ENCODE measurements at places on chromosomes 2 and 18.

DNA sequence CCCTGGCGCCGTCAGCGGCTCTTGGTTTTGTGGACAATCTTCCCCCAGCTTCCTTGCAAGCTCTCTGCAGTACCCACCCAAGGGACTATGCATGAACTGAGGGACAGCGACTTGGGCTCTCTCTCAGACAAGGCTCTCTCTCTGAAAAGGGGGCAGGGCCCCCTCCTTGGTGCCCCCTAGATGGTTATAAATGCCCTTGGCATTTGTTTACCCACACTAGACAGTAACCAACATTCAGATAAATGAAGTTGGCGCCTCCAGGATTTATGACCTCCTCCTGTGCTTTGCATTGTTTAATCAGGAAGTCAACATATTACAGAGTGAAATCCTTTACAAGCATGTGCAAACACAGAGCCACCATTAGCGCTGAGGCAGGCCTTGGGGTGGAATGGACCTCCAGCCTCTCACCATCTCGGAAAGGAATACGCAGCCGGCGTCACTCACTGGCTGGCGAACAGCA is 547.4 kb upstream of the ID2 start:
- peak; percentile 43 for DNase-seq

DNA sequence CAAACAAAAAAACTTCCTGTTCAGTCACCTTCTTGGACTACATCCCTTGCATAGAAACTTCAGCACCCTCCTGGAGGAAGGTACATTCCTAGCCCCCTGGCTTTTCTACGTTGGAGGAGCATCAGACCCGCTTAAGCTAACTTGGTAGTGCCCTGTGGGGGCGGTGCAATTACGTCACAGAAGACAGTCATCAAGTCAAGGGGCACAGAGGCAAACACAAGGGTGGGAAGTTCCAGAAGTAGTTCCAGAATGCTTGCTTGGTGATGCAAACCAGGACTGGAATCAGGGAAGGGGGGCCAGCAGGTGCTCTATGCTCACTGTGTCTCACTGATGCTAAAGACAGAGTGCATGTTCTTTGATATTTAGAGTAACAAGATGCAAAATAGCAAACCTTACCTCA is 15.2 kb upstream of the AGFG1 start:
- DNase-seq = no peak

GRCh38 chr2:41750829-41751228 is 297.0 kb upstream of the PKDCC start:
- DNase-seq = no peak

DNA sequence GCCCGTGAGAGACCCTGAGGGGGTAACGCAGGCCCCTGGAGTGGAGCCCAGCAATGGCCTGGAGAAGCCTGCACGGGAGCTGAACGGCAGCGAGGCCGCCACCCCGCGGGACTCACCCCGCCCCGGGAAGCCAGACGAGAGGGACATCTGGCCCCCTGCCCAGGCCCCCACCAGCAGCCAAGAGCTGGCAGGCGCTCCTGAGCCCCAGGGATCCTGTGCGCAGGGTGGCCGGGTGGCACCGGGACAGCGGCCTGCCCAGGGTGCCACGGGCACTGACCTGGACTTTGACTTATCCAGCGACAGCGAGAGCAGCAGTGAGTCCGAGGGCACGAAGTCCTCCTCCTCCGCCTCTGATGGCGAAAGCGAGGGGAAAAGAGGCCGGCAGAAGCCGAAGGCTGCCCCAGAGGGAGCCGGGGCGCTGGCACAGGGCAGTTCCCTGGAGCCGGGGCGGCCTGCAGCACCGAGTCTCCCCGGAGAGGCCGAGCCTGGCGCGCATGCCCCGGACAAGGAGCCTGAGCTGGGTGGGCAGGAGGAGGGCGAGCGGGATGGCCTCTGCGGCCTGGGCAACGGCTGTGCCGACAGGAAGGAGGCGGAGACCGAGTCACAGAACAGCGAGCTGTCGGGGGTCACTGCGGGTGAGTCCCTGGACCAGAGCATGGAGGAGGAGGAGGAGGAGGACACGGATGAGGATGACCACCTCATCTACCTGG is 35.1 kb downstream of the CTDP1 start:
- DNase-seq = no peak

DNA sequence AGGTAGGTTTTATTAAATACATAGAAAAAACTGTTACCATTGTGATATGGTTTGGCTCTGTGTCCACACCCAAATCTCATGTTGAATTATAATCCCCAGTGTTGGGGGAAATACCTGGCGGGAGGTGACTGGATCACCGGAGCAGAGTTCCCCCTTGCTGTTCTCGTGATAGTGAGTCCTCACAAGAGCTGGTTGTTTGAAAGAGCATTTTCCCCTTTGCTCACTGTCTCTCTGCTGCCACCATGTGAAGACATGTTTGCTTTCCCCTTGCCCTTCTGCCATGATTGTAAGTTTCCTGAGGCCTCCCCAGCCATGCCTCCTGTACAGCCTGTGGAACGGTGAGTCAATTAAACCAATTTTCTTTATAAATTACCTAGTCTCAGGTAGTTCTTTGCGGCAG is 352.7 kb upstream of the SLC39A10 start:
- no peak for DNase-seq

DNA sequence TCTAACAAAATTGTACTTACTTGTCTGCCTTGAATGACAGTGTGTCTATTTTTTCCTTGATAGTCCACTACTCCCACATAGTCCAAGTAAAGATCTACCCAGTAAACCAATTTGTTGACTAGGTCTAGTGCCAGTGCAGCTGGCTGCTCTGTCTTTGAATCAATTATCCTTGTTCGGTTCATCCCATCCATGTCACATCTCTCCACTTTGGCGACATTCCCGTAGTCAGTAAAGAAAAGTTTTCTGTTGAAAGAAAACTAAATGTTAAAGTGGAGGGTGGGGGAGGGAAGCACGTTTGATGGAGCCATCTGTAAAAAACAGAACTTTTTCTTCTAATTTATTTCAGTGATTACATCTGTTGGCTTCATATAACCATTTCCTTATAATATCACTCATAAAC is 1068.8 kb downstream of the LRP1B start:
- DNase-seq = no peak

DNA sequence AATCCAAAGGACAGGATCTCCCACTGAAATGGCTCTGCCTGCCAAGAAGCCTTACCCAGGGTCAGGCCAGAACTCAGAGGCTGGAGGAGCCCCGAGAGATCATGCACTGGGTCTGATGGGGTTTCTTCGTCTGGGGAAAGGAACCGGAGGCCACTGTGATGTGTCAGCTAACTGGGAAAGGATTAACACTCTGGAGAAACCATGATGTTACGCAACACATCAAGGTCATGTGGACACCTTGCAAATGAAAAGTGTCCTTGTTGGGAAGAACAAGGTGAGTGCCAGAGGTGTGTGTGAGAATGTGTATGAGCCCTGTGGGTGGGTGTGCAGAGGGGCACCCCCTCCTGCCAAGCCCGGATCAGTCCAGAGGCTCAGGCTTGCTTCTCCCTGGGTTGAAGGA is 86.9 kb downstream of the CRACDL start:
- no peak for DNase-seq

GRCh38 chr2:151056870-151057269 is 204.8 kb downstream of the RBM43 start:
- DNase-seq = no peak

DNA sequence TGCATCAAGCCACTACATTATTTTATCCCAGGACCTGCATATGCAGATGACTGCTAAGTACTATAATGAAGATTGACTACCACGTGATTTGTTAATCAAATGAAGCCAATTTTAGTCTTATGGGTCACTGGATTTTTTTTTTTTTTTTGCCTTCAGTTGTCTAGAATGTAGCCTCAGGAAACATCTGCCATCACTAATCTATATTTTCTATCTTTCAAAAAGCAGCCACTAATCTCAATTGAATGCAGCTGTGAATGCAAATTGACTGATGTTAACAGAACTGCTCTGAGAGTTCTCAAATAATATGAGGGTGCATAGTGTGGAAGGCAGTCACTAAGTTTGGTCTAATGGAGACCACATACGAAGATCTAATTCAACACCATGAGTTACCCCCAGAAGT is 106.3 kb downstream of the ABCA12 start:
- no peak for DNase-seq

DNA sequence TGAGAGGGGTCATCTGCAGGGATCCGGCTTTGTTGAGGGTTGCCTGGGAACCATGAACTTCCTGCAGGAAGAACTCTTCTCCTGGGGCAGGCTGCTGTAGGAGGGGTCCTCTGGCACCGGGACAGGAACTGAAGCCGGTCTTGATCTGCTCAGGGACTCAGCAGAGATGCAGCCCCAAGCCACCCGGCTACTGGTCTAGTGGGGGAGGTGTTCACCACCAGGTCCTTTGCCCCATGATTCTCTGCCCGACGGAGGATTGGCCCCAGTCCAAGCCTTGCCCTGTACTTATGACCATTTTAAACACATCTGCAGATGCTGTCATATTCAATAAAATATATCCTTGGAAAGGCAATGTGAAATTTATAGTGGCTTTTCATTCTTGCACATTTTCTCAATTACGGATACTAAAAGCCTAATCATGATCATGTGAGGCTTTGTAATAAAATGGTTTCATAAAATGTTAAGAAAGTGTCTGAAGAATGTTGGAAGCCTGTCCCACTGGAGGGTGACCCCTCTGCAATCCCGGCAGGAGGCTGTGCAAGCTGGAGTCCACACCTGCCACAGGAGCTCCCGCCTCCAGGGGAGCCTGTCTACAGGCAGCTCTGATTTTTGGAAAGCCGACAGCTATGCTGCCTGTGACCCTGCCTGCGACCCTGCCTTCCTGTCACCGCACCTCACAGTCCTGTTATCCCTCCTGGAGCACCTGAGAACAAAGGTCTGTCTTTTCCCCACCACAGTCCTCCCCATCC is 98.8 kb upstream of the TAF1B start:
- DNase-seq = no peak

DNA sequence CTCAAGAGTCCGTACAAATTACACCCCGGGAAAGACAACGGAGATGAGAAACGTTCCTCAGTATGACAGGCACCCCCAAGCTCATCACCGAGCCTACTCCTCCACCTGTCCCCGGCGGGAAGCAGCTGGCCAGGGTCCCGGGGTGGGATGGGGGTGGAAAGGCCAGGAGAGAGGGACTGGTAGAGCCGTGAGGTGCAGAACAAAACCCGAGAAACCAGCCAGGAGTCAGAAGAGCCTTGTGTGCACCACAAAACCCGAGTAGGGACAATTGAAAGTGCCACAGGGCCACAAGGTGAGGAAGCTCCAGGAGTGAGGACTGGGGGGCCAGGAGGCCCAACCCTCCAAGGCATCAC is 75.5 kb upstream of the SALL3 start:
- DNase-seq = no peak

- no peak for DNase-seq
Observed at GRCh38 chr2:123036300-123036699, 988.8 kb upstream of the CNTNAP5 start.

DNA sequence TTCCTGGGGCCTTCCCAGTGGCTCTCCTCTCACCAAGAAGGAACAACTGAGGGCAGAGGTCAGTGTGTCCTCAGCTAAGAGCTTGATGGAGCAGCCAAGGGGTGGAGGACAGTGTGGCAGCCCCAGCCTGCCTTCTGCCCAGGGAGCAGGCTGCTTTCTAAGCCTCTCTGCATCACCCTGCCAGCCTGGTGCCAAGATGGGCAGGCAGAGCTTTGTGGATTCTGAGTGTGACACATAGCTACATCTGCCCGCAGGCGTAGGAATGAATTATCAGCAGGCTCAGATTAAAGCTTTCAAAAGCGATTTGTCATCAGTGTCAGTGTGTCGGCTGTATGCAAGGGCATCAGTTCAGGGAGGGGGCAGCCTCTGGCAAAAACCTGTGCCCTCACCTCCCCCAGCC is 8.7 kb downstream of the MAL start:
- DNase-seq = no peak

DNA sequence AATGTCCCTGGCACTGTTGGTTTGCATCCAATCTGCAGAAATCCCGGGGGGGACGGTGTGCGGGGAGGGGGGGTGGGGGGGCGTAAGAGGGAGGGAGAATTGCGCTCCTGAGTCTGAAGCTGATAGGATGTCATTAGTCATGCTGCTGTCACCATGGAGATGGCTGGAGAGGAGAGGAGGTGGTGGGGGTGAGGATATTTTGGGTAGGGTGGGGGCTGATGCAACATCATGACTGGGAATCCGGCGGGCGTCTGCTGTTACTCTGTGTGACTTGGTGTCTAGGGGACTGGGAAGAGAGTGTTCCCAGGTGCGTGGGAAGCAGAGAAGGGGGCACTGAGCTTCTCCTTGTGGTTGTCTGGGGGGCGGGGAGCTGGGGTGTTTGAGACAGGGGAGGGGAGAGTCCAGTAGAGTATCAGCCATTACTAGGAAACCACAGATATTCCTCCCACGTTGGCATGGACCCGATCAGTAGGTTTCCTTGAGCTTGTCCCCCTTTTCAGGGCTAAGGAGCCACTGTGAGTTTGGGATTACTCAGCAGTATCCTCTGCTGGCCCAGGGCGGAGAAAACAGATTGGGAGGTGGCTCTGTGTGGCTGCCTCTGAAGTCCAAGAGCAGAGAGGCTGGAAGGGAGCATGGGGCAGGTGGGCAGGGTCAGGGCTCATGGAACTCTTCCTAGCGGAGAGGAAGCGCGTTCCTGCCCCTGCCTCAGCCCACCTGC is 18.9 kb downstream of the TET3 start:
- DNase-seq = no peak

DNA sequence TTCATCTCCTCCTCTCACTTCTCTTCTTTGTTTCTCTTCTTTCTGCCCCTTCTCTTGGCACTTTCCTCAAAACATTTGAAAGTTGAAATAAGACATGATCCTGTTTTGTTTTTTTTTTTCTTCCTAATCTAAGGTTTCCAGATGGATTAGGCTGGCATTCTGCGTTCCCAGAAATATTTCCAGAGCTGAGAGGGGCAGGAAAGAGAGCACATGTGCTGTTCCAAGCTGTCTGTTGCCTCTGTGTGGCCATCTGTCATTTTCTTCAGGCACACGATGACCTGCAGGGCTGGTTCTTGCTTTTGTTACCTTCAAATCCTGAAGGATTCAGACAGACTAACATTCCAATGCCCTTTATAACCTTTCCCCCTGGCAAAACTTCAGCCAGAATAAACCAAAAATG is 142.9 kb downstream of the RNF144A start:
- no peak for DNase-seq

GRCh38 chr2:141027221-141027620 is 1103.6 kb downstream of the LRP1B start:
- DNase-seq = no peak

DNA sequence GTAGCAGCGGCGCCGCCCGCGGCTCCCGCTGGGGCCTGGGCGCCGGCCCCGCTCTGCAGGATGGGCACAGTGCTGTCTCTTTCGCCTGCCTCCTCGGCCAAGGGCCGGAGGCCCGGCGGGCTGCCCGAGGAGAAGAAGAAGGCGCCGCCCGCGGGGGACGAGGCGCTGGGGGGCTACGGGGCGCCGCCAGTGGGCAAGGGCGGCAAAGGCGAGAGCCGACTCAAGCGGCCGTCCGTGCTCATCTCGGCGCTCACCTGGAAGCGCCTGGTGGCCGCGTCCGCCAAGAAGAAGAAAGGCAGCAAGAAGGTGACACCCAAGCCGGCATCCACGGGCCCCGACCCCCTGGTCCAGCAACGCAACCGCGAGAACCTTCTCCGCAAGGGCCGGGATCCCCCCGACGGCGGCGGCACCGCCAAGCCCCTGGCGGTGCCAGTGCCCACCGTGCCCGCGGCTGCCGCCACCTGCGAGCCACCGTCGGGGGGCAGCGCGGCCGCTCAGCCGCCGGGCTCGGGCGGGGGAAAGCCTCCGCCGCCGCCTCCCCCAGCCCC is 369 bp downstream of the CDK5R2 start:
- no peak for DNase-seq

GRCh38 chr2:218400167-218400929 is 680 bp downstream of the CTDSP1 start:
- DNase-seq = no peak

Measured in left renal cortex interstitium (tissue), 4 donors.